MM.1S (cell line): ENCODE measurements at places on chromosomes 3 and 15.

DNA sequence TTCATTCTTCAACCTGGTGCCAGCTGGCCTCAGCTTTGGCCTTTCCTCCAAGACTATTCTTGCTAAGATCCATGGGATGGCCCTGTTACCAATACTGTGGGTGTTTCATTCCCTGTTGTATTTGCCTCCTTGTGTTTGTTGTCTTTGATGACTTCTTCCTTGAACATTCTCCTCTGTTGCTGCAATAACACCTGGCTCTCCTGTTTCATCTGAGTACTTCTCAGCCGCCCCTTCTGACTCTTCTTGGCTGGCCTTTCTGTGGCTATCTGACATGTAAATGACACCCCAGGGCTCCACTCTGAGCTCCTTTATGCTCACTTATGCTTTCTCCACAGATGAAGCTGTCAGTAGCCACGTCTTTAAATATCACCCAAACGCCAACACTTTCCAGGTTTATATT is 302.7 kb upstream of the CHRNA7 start:
- DNase-seq, result no peak

DNA sequence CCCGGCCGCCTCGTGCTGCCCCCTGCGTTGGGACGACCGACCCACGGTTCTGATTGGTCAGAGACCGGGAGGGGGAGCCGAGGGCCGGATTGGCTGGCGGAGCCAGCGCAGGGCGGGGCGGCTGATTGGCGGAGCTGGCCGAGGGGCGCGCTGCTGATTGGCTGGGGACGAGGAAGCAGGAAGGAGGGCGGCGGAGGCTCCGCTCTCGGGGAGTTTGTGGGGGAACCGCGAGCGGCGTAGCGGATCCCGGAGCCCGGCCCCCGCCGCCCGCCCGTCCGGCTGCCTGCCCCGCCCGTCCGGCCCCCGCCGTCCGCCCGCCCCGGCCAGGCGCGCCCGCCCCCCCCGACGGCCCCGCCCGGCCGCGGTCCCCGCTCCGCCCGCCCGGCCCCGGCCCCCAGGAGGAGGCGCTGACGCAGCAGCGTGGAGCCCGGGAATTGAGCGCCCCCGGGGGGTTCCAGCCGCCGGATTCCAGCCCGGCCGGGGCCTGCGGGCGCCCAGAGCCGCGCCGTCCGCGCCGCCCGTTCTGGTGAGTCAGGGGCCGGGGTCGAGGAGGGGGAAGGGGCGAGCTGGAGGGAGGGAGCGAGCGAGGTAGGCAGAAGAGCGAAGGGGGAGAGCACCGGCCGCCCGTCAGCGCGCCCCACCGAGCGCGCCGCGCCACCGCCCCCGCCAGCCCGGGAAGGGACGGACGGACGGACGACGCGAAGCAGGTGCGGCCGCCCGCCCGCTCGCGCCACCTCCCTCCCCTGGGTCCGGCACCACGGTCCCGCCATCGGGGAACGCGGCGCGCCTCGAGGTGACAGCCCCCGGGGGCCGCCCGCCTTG is at the start of gene BAHD1:
Gene BAHD1 (plus strand): TSS at position 211 of the 822 bp plus-strand sequence. CDS start 17,512 bp downstream, outside the sequence.
- DNase-seq, result peak; percentile 93

- no peak for DNase-seq
Measured at GRCh38 chr3:155012584-155012983, 67.5 kb upstream of the MME start.

GRCh38 chr3:65936908-65937638 is 101.6 kb downstream of the MAGI1 start:
- DNase-seq, result no peak

- no peak for DNase-seq
Measured at GRCh38 chr3:184647405-184647936, 64.4 kb downstream of the MAGEF1 start.

DNA sequence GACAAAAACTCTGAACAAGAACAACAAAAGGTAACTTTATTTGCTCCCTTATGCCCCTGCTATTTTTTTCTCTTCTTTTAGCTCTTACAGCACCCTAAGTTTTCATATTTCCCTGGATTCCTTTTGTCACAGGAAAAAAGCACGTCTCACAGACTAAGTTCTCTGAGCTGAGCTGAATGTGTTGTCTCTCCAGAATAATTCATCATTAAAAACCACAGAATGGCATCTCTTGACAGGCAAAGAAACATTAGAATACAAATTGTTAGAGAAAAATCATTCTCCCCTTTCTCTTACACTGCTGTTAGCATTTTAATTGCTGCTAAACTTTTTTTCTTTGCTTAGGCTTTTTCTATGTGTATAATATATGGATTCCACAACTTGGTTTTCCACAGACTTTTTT is 48.7 kb upstream of the SECISBP2L start:
- no peak for DNase-seq

DNA sequence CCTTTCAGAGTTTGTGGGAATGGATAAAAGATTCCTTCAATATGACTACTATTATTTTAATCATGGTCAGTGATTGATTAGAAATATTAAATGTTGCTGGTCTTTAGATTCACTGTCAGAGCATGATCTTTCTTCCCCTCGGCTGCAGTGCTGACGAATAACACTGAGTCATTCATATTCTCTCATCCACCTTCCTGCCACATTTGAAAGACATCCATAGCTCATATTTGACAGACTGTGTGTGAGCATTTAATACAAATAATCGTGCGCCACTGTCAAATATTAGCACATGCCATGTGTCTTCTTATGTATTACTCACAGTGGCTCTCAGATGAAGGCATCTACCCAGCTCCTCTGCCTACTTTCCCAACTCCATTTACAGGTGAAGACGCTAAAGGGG is 476.5 kb upstream of the TPRG1 start:
- no peak for DNase-seq

- DNase-seq, result no peak
Measured at GRCh38 chr3:124526601-124527000, 203.7 kb upstream of the UMPS start.

GRCh38 chr15:79430901-79431635 is 1.1 kb upstream of the MINAR1 start:
- no peak for DNase-seq

DNA sequence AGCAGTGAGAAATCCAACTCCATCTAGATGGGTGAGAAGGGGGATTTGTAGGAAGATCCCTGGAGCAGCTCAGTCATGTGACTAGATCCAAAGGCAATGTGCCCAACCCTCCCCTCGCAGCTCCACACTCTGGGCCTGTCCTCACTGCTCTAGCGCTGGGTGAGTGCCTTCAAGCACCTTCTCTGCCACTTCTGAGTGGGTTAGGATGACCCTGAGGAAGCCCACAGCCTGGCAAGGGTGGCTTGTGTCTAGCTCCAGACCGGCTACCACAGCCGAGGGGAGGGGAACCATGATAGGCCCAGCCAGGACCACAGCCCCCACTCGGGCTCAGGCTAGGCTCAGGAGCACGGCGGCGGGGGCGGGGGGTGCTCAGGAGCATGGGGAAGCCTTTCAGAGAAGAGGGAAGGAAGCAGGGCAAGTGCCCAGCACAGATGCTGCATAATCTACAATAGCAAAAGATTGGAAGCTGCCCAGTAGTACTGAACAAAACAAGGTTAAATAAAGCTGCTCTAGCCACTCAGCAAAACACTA is 1.7 kb downstream of the SPATA12 start:
- DNase-seq, result no peak

DNA sequence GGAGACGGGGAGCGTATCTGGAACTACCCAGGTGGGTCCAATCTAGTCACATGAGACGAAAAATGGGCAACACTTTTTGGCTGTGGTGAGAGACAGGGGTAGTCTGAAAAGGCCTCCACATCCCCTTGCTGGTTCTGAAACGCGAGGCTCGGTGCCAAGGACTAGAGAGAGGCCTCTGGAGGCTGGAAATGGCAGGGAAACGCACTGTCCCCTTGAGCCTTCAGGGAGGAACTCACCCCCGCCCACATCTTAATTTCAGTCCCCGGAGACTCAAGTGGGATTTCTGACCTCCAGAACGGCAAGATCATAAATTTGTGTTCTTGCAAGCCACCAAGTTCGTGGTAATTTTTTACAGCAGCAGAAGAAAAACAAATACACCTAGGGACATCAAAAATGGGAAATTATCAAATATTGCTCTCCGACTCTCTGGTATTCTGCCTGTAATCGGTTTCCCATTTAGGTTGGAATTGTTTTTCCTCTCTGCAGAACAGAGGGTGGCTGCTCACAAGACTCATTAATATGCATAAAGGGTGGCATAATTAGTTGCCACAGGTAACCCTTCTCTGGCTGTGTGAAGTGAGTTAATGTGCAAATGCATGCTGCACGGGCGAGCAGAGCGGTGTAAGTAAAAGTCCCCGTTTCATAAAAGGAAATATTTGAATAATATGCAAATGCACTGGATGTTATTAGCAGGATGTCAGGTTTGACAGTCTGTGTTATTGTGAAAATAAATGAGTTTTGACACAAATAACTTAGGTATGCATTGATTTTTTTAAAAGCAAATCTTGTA is 185.7 kb downstream of the ARRDC4 start:
- DNase-seq, result no peak

DNA sequence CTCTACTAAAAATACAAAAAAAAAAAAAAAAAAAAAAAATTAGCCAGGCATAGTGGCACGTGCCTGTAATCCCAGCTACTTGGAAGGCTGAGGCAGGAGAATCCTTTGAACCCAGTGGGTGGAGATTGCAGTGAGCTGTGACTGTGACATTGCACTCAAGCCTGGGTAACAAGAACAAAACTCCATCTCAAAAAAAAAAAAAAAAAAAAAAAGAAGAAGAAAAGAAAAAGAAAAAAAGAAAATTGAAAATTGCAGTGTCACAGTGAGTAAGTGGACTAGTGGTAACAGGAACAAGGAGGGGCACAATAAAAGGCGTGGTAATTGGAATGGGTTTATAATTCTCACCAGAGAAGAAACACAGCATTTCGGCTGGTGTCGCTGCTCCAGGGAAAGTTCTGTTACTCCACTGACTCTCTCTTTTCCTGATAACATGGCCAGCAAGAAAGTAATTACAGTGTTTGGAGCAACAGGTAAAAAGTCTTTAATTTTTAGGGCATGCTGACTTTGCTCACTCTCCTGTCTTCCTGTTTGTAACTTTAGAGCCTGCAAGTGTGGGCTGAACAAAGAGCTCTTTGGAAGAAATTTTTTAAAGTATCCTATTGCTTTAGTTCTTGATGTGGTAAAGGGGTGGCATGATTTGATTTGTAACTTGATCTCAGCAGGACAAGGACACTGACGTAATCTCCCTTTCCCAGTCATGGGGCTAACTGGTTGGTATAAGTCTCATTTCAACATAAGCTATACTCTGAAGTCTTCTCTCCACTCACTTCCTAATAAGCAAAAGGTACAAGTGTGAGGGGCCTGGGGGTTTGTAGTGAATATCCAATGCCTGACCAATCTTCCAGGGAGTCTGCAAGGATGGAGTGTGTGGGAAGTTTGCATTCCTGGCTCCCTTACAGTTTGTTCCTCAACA is 22.1 kb upstream of the TRA2B start:
- DNase-seq, result no peak

- DNase-seq, result no peak
Measured at GRCh38 chr3:136457793-136458192, 207.7 kb downstream of the PCCB start.

GRCh38 chr3:19103510-19103909 is 44.8 kb upstream of the KCNH8 start:
- DNase-seq, result no peak

DNA sequence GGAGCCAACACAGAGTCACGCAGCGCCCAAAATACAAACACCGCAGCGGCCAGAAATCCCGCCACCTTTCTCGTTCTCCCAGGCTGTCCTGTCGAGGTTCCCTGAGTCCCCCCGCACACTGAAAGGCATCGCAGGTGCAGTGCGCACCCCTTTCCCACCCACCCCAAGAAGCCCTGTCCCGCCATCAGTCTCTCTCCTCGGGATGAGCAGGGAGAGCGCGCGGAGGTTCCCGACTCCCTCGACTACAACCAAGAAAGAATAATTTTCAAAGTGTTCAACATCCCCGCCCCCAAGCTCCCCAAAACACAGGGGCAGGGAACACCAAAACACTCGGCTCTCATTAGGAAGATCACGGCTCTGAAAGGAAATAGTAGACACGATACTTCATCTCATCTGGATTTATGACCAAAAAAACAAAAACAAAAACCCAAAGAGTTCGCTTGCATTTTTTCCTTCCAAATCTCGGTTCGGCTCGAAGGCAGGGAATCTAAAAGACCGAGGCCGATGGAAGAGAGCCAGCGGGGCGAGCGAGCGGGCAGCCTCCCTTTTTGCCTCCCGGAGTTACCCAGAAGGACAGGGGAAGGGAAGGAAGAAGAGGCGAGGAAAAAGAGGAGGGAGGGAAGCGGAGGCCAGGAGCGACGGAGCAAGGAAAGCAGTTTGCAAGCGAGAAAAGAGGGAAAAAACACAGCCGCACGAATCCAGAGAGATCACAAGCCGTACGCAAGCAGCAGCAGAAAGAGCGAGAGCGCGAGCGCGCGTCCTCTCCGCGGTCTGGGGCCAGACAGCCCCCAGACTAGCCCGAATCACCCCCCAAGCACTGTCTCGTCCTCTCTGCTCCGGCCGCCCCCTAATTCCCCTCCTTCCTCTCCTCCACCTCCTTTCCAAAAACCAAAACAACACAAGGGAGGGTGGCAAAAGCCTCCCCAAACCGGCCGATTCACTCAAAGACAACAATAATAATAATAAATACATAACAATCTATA is 808 bp downstream of the BCL6 start:
- peak; percentile 31 for DNase-seq

DNA sequence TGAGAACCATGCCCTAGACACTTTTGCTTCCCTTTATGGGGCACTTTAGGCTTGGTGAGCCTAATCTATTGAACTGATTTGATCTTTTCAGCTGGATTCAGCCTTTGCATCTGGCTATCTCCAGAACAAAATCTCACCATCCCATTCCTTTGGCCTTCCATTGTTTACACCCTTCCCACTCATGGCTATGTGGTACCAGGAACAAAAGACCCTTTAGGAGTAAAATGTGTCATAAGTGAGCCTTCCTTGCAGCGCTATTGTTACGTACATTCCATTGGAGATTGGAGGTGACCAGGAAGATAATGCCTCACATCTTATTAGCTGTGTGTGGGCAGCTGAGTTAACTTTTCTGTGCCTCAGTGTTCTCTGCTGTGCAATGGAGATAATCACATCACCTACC is 188.4 kb downstream of the SATB1 start:
- no peak for DNase-seq

- DNase-seq, result peak; percentile 44
Measured at GRCh38 chr3:177928172-177928873, 607.9 kb upstream of the KCNMB2 start.

GRCh38 chr15:71811036-71811736 is 832 bp downstream of the NR2E3 start:
- DNase-seq, result no peak

GRCh38 chr3:50219285-50219684 is 14.2 kb downstream of the SLC38A3 start:
- DNase-seq, result no peak

GRCh38 chr3:53730576-53730975 is 115.6 kb downstream of the CHDH start:
- no peak for DNase-seq

GRCh38 chr15:95087253-95087609 is 855.9 kb downstream of the MCTP2 start:
- no peak for DNase-seq

GRCh38 chr3:172669021-172669420 is 41.8 kb downstream of the NCEH1 start:
- no peak for DNase-seq

- no peak for DNase-seq
Measured at GRCh38 chr3:178454726-178455125, 81.5 kb upstream of the KCNMB2 start.
